A549 treated with ZK216348 at 1 μM for 4 hours (cell line): ENCODE measurements at places on chromosomes 4 and X. TPM values are rescaled to one million over a fixed set of nuclear protein-coding genes. Genes with fewer than 3 reads are reported as not detected.

TCEAL2 gene
- total RNA-seq, result not detected in 5 replicates

CENPE gene
- total RNA-seq, result 4.0 to 8.9 TPM (median 7.3 TPM) in 5 replicates

SYNPO2 gene
- total RNA-seq, result 0.98 to 1.7 TPM (median 1.1 TPM) in 5 replicates

KCND1 gene
- total RNA-seq, result 0.92 to 1.6 TPM (median 1.2 TPM) in 5 replicates

PRDM8 gene
- 0.14 to 0.63 TPM (median 0.27 TPM) in 5 replicates for total RNA-seq

NLRP2B gene
- not detected in 5 replicates for total RNA-seq

FAM9C gene
- total RNA-seq, result 0.04 TPM in 1 of 5 replicates, not detected in the others

WDR1 gene
- total RNA-seq, result 187 to 239 TPM (median 214 TPM) in 5 replicates
